CD4-positive, alpha-beta T cell treated with Interleukin-6 for 4 hours (primary cell): ENCODE measurements at places on chromosomes 3 and 15.

- DNase-seq: no peak
Measured at GRCh38 chr3:69250014-69250413, 127.6 kb upstream of the LMOD3 start.

- DNase-seq: no peak
Measured at GRCh38 chr3:18988614-18989229, 159.6 kb upstream of the KCNH8 start.

DNA sequence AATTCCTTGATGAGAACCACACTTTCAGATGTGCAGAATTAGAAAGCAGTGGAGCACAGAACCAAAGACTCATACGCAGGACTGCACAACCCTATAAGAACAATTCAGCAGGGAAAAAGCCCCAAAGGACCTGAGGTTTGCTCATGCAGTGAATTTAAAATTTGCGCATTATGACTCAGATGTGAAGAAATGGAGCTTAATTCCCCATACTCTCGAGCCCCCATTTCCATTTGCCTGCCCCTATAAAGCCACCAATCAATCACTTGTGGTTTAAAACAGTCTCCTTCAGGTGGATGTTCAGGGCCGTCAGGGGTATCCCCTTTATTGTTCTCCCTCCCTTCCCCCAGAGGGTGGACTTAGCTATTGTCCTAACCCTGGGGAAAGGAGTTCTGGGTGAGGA, 221.2 kb downstream of the IGSF11 start:
- DNase-seq: no peak

DNA sequence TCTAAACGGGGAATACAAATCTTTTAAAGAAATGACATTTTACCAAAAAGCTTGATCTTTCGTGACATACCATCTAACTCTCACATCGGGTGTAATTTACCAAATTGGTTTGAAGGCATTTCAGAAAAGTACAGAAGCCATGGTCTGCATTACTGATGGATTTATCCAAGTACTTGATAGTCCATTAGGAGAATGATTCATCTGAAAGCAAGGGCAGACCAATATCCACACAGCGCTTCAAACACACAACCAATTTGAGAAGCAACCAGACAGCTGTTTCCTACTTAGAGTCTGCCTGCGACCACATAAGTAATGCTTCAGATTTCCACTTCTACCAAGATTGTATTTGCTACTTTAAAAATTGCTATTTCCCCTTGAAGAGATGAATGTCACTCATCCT, 697.6 kb upstream of the ALCAM start:
- DNase-seq: no peak

GRCh38 chr3:43432462-43432861, 146.1 kb downstream of the SNRK start:
- no peak for DNase-seq

- DNase-seq: no peak
Measured at GRCh38 chr15:35319354-35319753, 226.6 kb downstream of the DPH6 start.

GRCh38 chr3:188152660-188153436, 1.1 kb upstream of the LPP start:
- peak; percentile 18 for DNase-seq

GRCh38 chr3:4765212-4765611, 214.0 kb upstream of the BHLHE40 start:
- no peak for DNase-seq

- no peak for DNase-seq
Measured at GRCh38 chr3:54283470-54283869, 161.1 kb downstream of the CACNA2D3 start.

GRCh38 chr3:106242781-106243180, 374.0 kb upstream of the CBLB start:
- no peak for DNase-seq

- DNase-seq: no peak
Measured at GRCh38 chr3:45793482-45794176, 2.7 kb downstream of the SLC6A20 start.

- DNase-seq: no peak
Measured at GRCh38 chr3:123899300-123899865, 15.3 kb upstream of the MYLK start.

GRCh38 chr15:75177360-75178071, 24.2 kb upstream of the C15orf39 start:
- no peak for DNase-seq

GRCh38 chr3:177427540-177427939, 230.3 kb upstream of the TBL1XR1 start:
- DNase-seq: no peak

GRCh38 chr3:72754582-72754981, 93.7 kb downstream of the SHQ1 start:
- no peak for DNase-seq

- no peak for DNase-seq
Measured at GRCh38 chr15:69154684-69155083, 5.8 kb upstream of the GLCE start.

- DNase-seq: no peak
Measured at GRCh38 chr3:10697918-10698317, 118.1 kb upstream of the SLC6A11 start.

DNA sequence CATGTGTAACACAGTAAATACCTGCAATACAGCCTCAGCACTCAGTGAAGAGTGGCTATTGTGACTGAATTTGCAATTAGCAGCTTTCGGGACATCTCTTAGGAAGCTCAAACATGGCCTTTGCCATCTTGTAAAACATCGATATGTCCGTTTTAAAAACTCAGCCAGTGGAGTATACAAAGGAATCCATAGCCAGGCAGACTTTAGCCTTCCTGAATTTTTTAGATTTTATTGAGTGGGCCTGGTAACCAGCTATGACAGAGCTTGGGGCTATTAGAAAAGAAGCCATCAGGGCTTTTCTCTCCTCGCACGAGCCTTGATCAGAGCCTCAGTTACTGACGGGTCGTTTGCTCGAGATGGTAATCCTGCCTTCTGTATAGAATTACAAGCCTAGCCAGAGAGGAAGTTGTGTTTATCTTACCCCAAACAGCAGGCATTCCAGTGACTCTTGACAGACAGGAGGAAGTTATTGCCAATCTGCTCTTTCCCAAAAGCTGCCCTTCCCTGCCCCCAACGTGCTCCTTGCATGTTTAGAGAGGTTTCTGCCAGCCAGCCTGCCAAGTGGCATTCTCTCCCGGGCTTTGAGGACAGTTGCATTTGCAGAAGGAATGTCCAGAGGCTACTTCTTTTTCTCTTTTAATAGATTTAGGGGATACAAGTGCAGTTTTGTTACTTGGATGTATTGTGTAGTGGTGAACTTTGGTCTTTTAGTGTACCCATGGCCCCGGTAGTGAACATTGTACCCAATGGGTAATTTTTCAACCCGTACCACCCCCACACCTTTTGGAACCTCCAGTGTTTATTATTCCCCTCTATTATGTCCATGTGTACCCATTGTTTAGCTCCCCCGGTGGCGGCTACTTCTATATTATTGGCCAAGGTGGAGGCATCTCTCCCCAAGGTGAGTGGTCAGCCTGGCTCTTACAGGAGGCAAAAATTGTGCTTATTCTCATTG, 40.6 kb downstream of the ITPR1 start:
- DNase-seq: no peak

DNA sequence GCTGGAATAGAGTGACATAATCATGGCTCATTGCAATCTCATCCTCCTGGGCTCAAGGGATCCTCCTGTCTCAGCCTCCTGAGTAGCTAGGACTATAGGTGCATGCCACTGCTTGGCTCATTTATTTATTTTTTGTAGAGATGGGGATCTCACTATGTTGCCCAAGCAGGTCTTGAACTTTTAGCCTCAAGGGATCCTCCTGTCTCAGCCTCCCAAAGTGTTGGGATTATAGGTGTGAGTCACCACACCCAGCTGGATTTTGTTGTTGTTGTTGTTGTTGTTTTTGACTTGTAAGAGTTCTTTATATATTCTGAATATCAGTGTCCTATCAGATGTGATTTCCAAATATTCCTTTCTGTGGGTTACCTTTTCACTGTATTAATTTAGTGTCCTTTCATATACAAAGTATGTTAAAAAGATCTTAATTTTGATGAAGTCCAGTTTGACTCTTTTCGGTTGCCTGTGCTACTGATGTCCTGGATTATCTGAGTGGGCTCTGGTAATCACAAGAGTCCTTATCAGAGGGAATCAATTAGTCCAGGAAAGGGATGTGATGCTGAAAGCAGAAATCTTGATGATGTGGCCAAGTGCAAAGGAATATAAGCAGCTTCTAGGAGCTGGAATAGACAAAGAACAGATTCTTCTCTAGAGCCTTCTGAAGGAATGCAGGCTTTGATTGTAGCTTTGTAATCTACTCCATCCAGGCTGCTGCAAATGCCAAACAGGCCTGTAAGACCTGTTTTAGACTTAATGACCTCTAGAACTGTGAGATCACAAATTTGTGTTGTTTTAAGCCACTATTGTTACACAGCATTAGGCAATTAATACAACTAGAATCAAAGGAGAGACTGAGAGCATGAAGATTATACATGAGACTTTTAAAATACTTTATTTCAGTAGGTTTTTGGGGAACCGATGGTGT, 30.2 kb downstream of the NCK1 start:
- DNase-seq: no peak

- no peak for DNase-seq
Measured at GRCh38 chr15:68981941-68982340, 32.6 kb upstream of the NOX5 start.

DNA sequence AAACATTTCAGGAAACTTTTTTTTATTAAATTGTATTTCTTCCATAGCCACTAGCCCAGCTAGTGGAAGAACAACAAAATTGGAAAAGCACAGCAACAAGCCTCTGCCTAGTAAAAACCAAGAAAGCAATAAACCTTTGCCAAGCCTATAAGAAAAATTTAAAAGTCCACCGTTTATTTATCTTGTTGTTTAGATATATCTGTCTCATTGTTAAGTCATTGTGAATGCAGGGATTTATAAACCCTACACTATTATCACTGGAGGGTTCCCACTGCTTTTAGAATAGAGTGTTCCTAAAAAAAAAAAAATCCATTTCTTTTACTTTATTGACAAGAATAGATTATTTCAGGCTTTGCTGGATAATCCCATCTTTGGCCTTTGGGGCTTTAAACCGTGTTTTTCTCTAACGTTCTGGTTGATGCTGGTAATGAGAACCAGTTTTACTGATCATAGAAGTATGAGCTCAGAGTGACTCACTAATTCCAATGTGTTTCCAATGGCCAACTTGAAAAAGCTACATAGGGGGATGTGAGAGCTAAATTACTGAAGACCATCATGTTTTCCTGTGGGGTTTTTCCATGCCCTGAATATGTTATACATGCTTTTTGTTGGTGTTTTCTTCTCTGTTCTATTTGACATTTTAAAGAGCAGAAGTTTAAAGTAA, 634.1 kb downstream of the RBMS3 start:
- DNase-seq: no peak

DNA sequence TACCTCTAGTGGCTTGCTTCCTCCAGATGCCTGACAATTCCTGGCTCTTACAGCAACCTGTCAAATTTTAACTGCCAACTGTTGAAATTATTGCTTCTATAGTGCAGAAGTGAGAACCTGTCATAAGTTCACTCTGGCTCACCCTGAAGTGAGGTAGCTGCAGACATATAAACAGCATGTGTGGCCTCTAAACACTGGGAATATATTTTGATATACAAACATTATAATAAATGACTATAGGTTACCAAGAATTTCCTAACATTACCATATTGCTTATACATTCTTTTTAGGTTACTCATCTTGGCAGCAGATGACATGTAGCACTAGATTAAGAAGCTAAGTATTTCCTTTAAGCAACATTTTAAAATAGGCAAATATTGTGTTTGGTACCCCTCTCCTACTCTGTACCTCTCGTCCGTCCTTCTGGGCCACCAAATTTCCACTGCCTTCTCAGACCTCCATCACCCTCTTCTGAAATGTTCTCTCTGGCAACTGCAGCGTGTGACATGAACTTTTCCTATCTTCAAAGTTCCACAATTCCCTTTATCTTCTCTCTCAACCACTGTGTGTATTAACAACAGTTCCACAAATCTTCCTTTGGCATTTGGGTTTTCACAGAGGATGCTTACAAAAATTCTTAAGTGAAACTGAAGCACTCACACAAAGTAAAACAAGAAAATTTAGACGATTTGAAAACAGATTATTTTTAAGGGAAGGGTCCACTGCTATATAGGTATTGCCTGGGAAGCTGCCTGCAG, 15.3 kb upstream of the XXYLT1 start:
- DNase-seq: no peak
